ENCODE measurements at places on chromosomes 5 and 9.

- peak; percentile 15 for DNase-seq
Measured at GRCh38 chr5:143696921-143697320, 115.0 kb upstream of the HMHB1 start.

DNA sequence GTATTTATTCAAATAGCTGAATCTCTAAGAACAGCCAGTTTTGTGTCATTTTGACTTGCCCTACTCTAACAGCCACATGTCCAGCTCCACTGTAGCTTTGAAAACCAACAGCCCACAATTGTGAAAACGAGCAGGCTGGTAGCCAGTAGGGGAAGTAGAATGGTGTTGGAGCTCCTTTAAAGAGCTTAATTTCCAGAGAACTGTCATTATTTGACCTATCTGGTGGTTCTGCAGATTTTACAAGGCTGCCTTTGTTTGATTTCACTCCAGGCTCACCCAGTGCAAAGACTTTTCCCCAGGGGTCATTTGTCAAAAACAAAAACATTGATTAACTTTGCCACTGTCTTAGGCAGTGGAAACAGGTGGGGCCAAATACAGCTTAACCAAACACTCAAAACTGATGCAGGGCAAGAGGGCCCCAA, 3.2 kb upstream of the PJA2 start:
- no peak for DNase-seq

DNA sequence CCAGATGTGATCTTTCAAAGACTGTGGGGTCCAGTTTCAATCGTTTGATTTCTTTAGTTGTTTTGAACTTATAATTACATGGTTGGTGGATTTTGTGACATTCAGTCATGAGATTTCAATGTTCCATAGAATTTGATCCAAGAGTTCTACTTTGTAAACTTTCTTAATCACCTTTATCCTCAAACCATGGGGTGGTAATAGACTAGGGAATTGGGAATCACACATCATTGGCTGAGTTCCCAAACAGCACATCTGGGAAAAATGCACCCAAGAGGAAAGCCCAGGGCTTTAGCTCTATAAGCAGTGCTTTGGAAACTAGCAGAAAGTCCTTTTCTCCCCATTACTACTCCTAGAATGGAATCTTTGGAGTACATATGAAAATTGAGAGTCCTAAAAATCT, 177.6 kb downstream of the NNT start:
- DNase-seq, result peak; percentile 10

DNA sequence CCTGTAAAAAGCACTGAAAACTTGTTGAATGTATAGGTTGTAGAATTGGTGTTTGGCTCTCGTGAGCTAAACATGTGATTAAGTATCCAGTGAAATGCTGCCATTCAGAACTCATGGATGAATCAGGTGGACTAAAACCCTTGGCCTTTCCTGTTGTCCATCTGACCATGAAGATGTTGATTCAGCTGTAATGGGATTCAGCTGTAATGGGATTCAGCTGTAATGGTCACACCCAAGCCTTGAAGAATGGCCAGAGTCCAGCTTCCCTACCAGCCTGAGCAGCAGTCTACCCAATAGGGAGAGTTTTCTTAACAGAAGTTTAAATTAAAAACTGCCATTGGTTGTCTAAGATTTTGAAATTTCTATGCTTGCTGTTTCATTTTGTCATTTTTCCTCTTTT, 18.1 kb downstream of the MAMDC2 start:
- no peak for DNase-seq

GRCh38 chr5:169106911-169107706, 193.8 kb downstream of the SLIT3 start:
- no peak for DNase-seq
